ENCODE measurements at places on chromosomes 16 and 17.
A peak's percentile ranks its signal among the peaks of the same experiment; 100 is the strongest.

DNA sequence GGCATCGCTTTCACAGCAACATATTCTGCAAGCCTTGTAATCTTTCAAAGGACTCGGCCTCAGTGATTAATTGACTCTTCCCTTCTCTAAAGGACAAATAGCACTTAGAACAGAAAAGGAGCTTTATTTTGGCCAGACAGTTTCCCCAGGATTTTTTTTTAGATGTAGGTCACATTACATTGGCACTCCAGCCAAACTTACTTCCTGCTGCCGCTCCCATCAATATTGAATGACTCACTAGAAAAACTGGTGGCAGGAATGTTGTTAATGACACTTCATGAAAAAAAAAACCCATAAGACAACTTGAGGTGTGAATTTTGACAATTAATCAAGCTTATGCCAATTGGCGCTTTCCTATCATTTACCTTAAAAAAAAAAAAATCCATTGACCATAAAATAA, 432.6 kb downstream of the TOX3 start:
- DNase-seq = no peak

DNA sequence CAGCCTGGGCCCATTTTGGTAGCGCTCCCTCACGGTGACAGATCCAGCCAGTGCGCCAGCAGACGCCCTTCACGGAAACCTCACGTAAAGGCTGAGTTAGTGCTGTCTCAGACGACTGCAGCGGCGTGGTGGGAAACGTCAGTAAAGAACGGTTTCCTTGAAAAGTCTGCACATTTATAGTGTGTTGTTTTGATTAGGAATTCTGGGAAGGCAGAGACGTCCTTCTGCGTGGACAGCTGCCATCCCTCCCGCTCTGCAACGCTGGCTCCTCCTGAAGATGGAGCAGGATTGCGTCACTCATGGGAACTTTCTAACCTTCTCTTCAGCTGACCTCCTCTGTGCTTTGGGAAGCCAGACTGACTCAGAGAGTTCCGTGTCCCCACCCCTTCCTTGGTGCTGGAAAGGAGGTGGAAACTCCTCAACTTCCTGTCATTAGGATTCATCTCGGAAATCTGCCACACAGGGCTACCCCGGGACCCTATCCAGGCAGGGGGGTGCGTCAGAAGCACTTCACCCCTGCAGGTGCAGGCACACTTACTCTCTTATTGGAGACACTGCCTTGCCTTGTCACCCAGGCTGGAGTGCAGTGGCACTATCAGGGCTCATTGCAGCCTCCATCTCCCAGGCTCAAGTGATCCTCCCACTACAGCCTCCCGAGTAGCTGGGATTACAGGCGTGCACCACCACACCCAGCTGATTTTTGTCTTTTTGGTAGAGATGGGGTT, 24.3 kb upstream of the CRISPLD2 start:
- DNase-seq = no peak

DNA sequence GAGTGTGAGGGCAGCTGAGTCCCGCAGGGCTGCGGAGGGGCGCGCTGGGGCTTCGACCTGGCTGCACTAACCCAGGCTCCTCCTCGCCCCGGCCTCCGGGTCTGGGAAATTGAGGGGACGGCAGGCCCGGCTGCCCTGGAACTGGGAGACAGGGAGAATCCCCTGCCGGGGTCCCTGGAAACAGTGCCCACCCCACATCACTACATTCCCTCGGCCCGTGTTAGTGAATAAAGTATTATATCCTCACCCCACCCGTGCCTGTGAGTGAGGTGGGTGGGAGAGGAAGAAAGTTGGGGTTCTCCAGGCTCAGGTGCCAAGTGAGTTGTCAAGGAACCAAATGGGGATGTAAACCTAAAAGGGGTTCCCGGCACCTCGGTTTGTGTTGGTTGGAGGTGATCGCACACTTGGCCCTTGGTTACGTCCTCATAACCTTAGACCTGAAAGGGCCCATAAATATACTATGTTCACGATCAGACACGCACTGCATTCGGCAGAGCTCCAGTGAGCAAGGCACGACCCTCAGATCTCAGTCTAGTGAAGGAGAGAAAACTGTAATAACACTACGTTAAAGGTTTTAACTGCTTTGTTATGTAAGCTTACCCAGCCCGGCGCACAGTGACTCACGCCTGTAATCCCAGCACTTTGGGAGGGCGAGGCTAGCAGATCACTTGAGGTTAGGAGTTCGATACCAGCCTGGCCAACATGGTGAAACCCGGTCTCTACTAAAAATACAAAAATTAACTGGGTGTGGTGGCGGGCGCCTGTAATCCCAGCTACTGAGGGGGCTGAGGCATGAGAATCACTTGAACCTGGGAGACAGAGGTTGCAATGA, 11.2 kb downstream of the ZNF771 start:
- no peak for DNase-seq

GRCh38 chr17:19382531-19383444, 4.2 kb downstream of the MFAP4 start:
- DNase-seq = no peak

- no peak for DNase-seq
Observed at GRCh38 chr17:49971848-49972485, 3.0 kb downstream of the DLX4 start.

- DNase-seq = no peak
Observed at GRCh38 chr16:50153596-50154419, 702 bp downstream of the TENT4B start.

DNA sequence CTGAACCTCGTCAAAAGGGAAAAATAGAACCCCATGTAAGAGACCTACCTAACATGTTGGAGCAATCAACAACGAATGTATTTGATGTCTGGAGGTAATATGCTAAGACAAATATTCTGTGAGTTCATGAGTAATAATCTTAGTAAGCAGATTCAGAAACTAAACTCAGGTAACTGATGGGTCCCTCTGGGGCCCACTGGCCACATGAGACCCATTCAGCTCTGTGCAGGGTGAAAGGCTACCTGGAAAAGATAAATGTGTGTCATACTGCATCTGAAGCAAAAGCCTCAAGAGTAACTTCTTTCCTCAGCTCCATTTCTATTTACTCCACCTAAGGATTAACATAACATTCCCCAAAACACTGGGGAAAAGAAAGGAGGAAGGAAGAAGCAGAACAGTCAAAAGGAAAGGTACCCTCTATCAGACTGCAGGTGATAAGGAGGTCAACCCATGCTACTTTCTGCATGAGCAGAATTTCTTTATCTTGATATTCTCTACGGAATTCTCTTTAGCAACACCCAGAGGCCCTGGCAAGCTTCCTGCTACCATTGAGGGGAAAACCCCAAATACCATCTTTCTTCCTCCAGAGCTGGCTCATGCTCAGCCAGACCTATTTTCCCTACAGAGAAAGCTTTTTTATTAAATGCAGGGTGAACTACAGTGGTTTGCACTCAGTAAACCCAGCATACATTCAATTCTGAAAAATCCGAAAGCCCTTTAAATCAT, 37.7 kb upstream of the ABCA6 start:
- no peak for DNase-seq

DNA sequence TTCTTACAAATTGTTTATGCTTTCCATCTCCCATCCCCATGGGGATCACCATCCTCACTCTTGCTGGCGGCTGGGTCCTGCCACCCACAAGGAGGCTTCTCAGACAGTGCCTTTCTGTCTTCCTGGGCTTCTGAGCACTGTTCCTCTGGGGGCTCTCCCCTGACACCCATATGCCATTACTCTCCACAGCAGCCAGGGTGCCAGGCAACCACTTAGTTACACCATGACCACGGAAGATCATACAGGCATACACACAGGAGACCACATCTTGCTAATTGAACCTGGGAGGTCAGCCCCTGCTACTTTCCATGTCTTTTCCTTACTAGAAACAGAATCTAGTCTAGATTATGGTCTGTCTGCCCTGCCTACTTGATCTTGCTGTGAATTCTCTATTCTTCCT, 27.7 kb upstream of the HS3ST2 start:
- DNase-seq = no peak

DNA sequence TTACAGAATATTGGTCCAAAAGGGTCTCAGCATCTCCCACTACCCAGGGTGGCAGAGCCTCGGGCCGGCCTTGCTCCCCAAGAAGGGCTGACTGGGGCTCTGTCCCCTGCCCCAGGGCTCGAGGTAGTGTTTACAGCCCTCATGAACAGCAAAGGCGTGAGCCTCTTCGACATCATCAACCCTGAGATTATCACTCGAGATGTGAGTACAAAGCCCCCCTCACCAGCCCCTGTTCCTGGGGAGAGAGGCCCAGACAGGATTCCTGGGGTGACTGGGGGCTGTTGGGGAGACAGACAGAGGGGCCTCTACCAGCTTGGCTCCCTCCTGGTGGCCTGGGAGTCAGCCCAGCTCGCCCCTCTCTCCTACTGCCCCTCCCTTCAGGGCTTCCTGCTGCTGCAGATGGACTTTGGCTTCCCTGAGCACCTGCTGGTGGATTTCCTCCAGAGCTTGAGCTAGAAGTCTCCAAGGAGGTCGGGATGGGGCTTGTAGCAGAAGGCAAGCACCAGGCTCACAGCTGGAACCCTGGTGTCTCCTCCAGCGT, 6.1 kb upstream of the NLRC5 start:
- DNase-seq = peak; percentile 31

Data from CD8-positive, alpha-beta memory T cell (primary cell).